ENCODE measurements at places on chromosomes 2 and 18. TPM values are rescaled to one million over a fixed set of nuclear protein-coding genes. Genes with fewer than 3 reads are reported as not detected.

RGPD3 gene
- total RNA-seq, result not detected

PDE11A gene
- total RNA-seq, result not detected

ALPP gene
- not detected for total RNA-seq

UGT1A4 gene
- total RNA-seq, result not detected

NT5C1B gene
- not detected for total RNA-seq

DSG1 gene
- not detected for total RNA-seq

SLC9A4 gene
- total RNA-seq, result 0.22 TPM

TAF1B gene
- 35.3 TPM for total RNA-seq

KCNF1 gene
- total RNA-seq, result not detected

IKZF2 gene
- total RNA-seq, result 20.0 TPM

MOB1A gene
- total RNA-seq, result 144 TPM

ANKRD30BL gene
- total RNA-seq, result not detected

BCL11A gene
- 167 TPM for total RNA-seq

ARHGEF33 gene
- total RNA-seq, result not detected

MBOAT2 gene
- 0.93 TPM for total RNA-seq

POTEC gene
- not detected for total RNA-seq

RAD51AP2 gene
- total RNA-seq, result not detected

SP9 gene
- total RNA-seq, result not detected

CABYR gene
- total RNA-seq, result not detected

TMEM247 gene
- not detected for total RNA-seq

TWSG1 gene
- total RNA-seq, result 10.9 TPM

IWS1 gene
- 56.5 TPM for total RNA-seq

SP3 gene
- 127 TPM for total RNA-seq

HNMT gene
- total RNA-seq, result not detected

CYS1 gene
- 0.17 TPM for total RNA-seq

CTAGE1 gene
- total RNA-seq, result not detected

NOL4 gene
- 0.27 TPM for total RNA-seq

CRYGC gene
- not detected for total RNA-seq

CFAP53 gene
- total RNA-seq, result 0.86 TPM

All from OCI-LY7 (cell line).